ENCODE measurements at places on chromosomes 4 and X.

DNA sequence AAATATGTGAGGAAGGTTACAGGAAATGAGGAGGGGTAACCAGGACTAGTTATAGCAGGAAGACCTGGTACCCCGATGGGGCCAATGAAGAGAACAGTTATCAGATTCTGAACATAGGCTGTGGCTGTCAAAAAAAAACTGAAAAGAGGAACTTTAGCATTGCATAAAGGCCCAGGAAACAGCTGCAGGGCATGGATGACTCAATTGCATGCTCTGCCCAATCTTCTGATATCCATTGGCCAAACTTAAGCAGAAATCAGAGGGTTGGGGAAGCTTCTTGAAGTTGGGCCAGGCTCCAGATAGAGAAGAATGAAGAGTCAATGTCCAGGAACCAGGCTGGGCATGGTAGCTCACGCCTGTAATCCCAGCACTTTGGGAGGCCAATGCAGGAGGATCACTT, 1222.4 kb upstream of the PRKX start:
- no peak for DNase-seq

- DNase-seq = no peak
Measured at GRCh38 chr4:140333523-140333922, 39.9 kb upstream of the SCOC start.

DNA sequence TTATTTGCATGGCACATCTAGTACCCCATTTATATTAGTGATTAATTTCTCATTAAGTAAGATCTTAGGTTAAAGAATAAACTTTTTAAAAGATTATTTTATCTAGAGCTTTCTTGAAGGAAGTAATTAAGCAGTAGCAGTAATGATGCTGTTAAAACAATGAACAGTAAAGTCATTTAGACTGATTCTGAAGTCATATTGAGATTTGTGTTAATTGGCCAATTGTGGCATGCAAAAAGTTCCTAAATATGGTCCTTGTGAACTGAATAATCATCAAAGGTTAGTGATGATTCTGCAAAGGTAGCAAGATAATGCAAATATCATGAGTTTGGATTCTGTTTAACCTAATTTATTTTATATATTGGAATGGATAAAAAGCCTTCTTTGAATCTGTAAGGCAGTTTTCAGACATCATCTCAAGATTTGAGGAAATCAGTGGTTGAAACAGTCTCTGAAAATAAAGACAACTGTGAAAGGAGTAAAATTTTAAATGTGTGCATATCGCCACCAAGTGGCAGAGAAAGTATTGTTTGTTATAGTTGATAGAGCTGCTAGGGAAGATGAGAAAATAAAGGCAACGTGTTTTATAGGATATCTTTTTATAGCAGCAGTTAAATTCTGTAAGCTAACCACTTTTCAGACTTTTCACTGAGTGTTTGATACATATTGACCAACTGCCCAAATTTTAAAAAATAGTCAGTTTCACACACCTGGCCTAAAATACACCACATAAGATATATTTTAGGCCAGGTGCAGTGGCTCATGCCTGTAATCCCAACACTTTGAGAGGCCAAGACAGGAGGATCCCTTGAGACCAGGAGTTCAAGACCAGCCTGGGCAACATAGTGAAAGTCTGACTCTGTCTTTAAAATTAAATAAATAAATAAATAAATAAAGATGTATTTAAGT, 79.6 kb downstream of the CCKAR start:
- no peak for DNase-seq

GRCh38 chrX:155745792-155746191, 133.0 kb upstream of the TMLHE start:
- DNase-seq = no peak

- DNase-seq = no peak
Measured at GRCh38 chr4:128653527-128654444, 155.7 kb upstream of the JADE1 start.

DNA sequence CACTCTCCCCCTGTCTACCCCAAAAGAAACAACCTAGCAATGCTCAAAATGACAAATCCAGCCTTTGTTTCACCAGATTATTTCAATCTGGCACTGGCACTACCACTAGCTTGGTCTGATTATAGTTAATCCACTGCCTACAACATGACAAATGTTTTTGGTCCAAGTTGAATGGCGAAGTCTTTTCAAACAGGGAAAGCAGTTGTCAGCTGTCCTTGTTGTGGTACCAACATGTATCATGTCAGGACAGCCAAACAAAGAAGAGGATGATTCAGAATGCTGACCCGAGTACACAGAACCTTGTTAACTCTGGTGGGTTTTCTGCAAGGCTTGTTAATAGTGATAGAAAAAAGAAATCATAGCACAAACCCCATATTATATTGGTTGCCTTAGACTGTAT, 160.8 kb upstream of the ANK2 start:
- no peak for DNase-seq

DNA sequence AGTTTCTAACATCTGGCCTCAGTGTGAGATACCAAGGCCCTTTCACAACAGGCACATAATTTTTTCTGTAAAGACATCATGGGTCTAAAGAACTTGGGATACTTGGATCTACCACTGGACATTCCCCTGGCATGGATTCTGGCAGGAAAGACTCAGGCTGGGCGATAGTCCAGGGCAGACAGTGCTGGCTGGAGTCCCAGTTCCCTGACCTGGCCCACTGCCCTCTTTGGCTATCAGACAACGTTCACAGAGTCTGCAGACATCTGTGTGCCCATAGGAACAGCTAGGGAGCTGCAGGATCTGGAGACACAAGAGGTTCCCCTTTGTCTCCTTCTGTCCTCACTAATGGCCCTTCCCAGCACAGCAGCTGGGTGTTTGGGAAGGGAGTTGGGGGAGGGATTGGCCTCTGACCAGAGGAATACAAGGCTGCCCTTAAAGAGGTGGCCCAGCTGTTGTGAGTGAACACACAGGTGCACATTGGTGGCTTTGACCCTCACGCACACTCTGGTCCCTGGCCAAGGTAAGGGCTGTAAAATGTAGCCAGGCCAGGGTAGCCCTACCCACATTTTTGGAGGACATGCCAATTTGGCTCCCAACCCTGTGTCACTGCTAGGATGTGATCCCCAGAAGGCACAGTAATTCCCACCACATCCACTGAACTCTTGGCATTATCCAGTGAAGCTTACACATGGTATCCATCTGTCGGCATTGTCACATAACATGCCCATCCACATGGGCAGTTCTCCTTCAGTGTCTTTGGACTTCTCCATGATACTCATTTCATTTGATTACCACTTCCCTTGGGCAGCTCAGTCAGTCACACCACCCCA, 72.3 kb downstream of the SOX3 start:
- no peak for DNase-seq

DNA sequence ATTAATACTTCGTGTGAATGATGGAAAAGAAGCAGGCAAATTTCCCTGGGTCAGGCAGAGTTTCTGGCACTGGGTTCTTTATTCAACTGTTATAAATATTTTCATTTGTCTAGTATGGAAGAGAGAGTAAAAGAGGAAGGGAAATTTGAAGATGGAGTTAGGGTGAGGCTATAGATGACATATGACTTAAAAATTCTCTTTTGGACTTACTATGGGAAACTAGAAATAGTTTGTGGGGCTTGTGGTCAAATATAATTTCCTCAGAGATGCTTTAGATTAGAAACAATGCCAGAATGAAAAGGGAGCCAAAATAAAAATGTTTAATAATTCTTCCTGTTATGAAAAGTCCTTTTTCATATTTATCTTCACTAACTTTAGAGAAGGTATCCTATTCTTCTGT, 103.2 kb downstream of the GC start:
- DNase-seq = no peak

All from activated naive CD4-positive, alpha-beta T cell (primary cell).